ENCODE measurements at places on chromosomes 11 and 22.

DNA sequence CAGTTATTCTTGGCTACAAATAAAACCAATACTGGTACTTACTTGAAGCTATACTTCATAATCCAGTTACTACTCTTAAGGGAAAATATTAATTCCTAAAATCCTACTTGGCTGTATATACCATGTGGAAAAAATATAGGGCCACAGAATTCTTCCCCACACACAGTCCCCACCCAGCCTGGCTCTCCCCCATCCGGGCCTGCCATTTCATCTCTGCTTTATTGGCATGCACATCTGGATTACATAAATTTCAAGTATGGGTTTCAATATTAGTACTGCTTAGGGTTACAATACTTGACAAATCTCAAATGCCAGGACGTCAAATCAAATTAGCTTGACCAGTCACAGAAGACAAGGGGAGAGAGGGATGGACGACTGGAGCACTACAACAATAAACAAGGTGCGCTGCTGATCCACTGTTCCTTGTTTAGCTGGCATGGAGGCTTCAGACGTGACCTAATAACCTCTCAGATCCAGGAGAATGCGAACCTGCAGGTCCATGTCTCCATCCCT lies 81.4 kb downstream of the ABTB2 start:
- no peak for DNase-seq

GRCh38 chr11:48029681-48030290 lies 49.4 kb downstream of the PTPRJ start:
- no peak for DNase-seq

- DNase-seq = no peak
These were observed 65.9 kb upstream of the HMGXB4 start for GRCh38 chr22:35191412-35191811.

DNA sequence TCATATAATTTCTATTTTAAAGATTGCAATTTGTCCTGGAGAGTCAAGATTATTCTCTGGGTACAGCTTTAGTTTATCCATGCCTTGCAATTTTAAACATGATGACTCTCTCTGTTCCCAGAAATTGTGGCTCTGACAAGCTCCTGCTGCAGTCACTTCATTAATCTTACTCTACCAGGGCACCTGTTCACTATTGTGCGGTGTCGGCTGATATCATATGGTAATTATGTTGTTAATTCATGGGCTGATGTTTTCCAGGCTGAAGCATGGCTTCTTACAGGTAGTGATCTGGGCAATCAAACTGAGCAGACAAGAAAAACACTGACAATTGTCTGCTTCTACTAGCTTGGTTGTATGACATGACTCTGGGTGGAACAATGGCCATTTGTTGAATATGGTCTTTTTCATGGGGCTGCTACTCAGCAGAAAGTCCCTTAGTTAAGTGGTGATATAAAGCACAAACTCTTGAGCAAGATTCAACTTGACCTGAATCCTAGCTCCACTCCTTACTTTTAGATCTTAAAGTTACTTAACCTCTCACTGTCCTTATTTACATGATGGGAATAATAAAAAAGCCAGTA lies 230.7 kb downstream of the FAT3 start:
- no peak for DNase-seq

- no peak for DNase-seq
These were observed 108.0 kb downstream of the MAML2 start for GRCh38 chr11:96234866-96235441.

GRCh38 chr22:17100621-17101020 lies 15.8 kb downstream of the IL17RA start:
- DNase-seq = no peak

GRCh38 chr11:88555018-88555828 lies 217.7 kb upstream of the CTSC start:
- no peak for DNase-seq

DNA sequence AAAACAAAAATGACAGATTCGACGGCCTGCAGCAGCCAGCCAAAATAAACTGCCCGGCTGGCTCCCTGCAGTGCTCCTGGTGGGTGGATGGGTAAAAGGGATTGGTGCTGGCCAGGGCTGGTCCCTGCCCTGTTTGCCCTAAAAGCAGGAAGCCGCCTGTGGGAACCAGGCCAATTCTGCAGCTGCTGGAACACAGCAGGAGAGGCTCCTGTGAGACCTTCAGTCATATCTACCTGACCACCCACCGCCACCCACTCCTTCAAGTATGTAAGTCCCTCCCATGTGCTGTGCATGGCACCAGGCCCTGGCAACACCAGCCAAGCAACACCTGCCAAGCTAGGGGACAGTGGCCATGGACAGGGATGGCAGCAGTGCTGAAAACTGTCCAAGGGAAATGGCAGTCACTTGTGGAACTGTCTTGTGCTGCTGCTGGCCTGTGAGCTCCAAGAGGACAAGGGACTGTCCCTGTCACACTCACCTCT lies 48.7 kb upstream of the ARFGAP3 start:
- no peak for DNase-seq

All from GM12891 (cell line).